Midbrain (tissue), 1 donor: ENCODE measurements at places on chromosomes 7 and 10.

DNA sequence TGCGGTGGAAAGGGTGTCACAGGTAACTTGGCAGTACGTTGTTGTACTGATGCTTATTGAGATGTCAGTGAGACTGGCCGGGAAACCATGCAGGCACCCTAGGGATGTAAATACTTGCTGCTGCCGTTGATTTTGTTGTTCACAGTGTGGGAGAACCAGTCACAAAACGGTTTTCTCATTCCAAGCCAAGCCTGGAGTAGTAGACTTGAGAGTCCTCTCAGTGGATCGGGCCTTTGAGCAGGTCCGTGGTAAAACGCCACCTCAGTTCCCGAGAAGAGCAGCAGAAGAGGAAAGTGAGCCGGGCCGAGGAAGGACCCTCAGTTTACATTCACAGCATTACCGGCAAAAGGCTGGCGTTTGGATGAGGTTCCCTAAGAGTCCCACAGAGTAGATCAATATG, 1.1 kb downstream of the JAKMIP3 start:
- no peak for DNase-seq

GRCh38 chr7:333393-333764, 43.4 kb downstream of the FOXL3 start:
- DNase-seq, result no peak

DNA sequence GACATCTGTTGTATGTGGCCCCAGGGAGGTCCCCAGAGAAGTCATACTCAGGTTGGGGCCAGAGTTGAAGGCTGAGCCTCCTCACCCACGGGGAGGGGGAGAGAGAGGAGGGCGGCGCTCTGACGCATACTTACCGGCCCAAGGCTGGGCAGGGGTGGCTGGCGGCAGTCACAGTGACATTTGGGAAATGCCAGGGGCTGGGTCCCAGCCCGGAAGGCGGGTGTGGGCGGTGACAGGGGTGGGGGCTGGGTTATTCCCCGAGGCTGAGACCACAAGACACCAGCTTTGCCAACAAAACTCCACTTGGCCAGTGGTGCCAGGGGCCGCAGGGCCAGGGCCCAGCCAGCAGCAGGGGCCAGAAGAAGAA, 41.1 kb downstream of the RASGEF1A start:
- DNase-seq, result peak; percentile 42

GRCh38 chr7:102000123-102000522, 182.7 kb downstream of the CUX1 start:
- DNase-seq, result no peak

DNA sequence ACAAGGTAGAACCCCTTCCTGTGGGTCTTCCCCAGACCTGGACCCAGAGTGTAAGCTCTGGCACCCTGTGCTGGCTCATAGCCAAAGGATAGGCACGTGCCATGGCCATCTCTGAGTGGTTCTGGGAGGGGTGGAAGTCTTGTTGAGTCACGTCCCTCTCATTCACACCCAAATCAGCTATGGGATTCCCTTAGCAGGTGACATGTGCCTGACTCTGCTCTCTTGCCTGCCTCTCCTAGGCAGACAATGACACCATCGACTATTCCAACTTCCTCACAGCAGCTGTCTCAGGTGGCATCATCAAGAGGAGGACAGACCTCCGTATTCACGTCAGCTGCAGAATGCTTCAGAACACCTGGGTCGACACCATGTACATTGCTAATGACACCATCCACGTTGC, 59.8 kb downstream of the C10orf120 start:
- no peak for DNase-seq

- no peak for DNase-seq
Observed at GRCh38 chr10:88095223-88095721, 231.8 kb downstream of the PTEN start.

DNA sequence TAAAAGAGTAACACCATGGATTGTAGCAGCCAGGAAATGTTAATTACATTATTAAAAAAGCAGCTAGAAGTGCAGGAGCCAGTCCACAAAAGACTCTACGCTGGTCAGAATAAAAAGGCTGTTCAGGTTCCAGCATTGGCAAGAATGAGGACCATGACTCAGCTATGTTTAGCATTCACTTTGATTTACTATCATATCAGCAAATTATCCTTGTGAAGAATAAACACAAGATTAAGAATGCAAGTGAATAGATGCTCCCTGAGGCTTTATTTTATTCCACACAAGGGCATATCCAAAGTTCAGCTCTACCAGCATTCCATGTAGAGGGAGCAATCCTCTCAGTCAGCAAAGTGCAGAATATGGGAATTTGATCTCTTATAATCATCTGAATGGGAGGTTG, 13.6 kb downstream of the DGKB start:
- DNase-seq, result peak; percentile 32

DNA sequence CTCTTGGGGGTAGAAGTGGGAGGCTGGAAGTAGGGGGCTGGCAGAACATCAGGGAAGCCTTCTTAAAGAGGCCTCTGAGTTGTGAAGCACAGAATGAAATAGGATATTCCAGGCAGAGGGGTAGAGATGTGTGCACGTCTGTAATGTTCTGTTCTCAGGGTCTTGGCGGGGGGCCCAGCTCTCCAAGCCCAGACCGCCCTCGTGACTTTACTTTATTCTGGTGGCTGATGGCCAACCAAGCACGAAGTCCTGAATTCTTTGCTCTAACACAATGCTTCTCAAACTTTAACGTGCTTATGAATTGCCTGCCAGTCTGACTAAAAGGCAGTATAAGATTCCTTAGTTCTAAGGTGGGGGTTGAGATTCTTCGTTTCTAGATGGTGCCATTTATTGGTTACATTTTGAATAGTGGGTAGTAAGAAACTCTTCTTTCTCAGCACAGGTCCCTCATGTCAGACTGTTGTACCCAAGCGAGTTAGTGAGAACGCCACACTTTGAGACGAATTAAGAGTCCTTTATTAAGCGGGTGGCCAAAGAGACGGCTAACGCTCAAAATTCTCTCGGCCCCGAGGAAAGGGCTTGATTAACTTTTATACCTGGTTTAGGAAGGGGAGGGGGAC, 8.2 kb downstream of the PRXL2A start:
- peak; percentile 53 for DNase-seq

DNA sequence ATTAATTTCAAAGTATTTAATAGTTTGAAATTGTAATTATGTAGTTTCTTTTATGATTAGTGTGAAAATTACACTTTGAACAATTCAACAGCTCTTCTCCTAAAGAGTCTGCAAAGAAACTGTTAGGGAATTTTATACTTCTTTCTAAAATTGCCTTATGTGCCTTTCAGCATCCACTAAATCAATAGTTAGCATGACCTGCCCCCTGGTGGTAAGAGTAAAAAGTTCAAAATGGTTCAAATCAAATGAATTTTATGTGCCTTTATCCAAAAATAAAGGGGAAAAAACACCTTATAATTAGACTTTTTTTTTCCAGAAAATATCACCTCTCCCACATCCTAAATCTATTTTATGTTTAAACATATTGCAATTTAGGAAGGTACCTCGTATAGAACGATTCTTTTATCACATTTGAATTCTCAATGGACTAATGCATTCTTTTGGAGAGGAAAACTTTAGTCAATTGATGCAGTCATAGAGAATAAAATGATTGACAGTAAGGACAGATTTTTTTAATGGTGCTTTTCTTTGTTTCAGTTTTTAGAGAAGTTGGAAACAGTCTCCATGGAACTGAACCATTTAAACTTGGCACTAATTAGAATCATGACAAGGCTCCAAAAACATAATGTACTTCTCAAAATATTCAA, 163.7 kb downstream of the SEMA3D start:
- peak; percentile 74 for DNase-seq

GRCh38 chr7:41809940-41810576, 107.2 kb upstream of the INHBA start:
- no peak for DNase-seq

- DNase-seq, result no peak
Observed at GRCh38 chr7:39621261-39621660, 2.1 kb upstream of the RALA start.

- no peak for DNase-seq
Observed at GRCh38 chr10:118960157-118961090, 69.1 kb upstream of the NANOS1 start.

GRCh38 chr10:77220150-77220549, 417.5 kb downstream of the KCNMA1 start:
- DNase-seq, result no peak

DNA sequence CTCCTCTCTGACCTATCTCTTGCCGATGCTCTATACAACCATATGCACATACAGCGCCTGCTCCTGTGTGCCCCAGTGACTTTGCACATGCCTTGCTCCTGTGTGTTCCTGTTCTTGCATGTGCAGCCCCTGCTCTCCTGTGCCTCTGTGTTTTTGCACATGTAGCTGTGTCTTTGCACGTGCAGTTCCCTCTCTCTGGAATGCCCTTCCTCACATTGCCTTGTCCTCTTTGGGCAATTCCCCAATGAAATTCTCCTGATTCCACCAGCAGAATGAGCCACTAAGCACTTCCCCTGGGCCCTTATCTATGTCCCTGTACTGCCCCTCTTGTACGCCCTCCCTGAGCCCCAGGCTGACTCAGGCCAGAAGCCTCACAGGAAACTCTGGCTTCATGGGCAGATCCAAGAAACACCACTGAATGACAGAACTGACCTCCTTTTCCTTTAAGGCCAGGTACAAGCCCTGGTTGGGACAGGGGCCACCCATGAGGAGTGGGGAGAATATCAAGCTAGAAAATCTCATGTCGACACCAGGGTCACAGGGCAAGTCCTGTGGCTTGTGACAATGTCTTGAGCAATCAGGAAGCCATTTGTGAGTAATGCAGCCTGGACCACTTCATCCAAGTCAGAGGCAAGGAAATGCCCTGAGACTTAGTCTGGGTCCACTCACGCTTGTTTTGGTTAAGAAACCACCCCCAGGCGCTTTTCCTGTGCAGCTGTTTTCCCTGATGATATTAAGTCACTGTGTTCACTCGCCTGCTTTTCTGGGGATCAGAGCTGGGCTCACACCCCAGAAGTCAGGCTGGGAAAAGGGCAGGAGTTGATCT, 1.9 kb upstream of the ARHGAP22 start:
- DNase-seq, result no peak

DNA sequence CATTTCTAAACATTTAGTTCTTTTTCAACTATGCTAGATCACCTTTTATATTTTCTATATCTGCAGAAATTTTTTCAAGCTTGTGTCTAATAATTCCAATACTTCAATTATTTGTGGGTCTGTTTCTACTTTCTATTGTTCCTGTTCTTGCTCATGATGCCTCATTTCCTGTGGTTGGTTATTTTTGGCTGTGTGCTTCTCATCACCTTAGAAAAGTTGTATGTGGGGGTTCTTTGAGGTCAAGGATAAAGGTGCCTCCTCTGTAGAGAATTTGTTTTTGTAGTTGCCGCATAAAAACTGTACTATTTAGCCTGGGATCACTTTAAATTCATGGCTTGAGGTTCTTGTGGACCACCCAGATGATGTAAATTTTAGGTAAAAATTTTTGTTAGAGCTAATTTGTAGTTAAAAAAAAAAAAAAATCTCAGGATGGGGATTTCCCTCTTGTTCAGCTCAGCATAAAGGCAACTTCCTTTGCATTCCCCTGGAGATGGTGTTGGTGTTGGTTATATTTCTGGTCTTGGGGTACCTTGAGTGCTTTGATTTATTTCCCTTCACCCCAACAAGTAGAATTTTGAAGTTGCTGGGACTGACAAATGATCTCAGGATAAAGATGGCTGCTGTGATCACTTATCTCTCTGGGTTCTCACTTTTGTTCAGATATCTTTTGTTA, 27.0 kb upstream of the JAZF1 start:
- no peak for DNase-seq

DNA sequence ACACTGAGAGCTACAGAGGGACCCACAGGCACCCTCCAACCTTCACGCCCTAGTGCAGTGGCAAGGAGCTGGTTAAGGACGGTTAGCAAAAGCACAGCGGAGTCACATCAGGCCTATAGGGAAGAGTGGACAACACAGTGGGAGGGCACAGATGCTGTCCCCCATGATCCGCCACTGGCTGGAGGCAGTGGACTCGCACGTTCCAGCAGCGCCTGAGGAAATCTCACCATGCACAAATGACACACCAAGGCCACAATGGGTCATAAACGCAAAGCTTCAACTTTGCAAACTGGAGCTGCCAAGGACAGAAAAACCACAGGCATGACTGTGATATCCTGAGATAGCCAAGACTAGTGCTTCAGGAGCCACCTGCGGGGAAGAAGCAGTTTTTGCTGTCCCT, 58.8 kb downstream of the GRB10 start:
- DNase-seq, result no peak

- DNase-seq, result no peak
Observed at GRCh38 chr10:119754936-119755335, 29.1 kb downstream of the INPP5F start.

- DNase-seq, result no peak
Observed at GRCh38 chr7:147607157-147607800, 983.3 kb upstream of the C7orf33 start.

DNA sequence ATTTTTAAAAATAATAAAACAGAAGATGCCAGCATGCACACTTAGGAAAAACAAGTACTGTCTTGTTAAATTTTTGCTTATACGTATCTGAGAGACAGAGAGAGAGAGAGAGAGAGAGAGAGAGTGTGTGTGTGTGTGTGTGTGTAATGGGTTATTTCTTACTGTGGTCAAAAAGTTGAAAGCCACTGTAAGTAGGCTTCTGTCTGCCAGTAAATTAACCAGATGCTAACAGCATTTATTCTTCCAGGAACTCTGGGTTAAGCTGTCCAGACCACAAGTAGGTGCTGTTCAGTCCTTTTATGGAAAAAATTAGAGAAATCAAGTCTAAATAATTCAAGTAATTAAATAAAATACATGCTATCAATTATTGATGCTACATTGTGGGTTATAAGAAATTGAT, 39.7 kb downstream of the RNF32 start:
- DNase-seq, result no peak

- no peak for DNase-seq
Observed at GRCh38 chr10:49288341-49289065, 10.5 kb upstream of the C10orf71 start.

- no peak for DNase-seq
Observed at GRCh38 chr10:114319406-114320248, 80.6 kb downstream of the VWA2 start.

GRCh38 chr7:7103343-7104313, 78.7 kb upstream of the C1GALT1 start:
- DNase-seq, result peak; percentile 59

DNA sequence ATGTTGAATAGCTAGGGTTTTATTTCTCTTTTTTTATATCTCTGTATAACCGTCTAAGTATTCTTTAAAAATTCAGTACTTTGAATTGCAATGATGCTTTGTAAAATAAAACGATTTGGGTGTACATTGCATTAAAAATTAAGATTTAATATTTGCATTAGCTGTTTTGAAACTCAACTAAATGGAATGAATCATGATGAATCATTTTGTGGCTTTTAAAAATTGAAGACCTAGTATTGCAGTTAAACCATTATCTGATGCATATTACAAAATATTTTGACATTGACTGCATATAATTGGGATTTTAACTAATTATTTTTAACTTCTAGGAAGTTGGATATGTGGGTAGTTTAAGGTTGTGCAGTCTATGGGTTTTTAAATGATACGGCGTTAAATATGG, 314.0 kb downstream of the CDK14 start:
- DNase-seq, result no peak

- no peak for DNase-seq
Observed at GRCh38 chr10:112456533-112456932, 9.5 kb downstream of the VTI1A start.

DNA sequence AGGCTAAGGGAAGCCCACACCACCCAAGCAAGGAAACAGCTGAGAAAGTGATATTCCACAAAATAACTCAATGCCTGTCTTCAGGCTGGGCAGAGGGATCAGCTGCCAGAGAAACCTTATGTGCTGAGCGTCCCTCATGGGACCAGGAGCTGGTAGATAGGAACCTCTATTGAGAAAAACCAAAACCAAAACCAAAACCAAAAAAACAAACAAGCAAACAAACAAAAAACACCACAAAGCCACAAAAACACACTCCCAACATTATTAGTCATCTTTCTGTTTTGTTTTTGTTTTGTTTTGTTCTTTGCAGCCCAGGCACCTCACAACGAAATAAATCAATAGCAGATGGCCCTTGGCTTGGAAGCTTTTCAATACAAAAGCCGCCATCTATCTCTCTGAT, 760.8 kb upstream of the CELF2 start:
- DNase-seq, result no peak
